ENCODE measurements at places on chromosomes 11 and 22.

DNA sequence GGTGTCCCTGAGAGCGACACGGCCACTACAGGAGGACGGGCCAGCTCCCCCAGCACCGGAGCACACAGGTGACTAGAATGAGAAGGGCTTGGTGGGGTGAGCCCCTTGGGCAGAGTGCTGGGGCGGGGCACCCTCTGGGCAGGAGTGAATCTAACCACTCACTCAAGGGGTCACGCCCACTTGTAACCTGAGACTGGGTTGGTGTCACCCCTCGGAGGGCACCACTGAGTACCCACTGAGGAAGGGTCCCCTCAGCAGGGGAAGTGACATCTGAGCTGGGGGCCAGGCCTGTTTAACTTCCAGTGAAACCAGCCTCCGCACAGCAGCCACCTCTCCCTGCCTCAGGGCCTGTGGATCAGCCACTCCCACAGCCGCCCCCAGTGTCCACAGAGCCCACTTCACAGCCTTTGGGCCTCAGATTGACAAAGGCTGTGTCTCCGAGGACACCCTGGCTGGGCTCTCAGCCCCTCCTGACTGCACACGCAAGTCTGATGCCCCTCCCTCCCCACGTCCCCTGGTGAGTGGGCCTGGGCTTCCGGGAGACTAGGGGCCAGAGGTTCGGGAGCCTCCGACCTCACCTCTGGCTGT lies 5.6 kb downstream of the GATD1 start:
- H3K27me3 ChIP-seq: no peaks in the 10 kb centered on the region
- no peak overlapping the region for H3K27ac ChIP-seq
- H3K36me3 ChIP-seq: peaks cover 5% of the 10 kb centered on the region
- DNase-seq: peak; percentile 53
- H3K4me1 ChIP-seq: no peaks in the 10 kb centered on the region
- no peak overlapping the region for H3K4me3 ChIP-seq

DNA sequence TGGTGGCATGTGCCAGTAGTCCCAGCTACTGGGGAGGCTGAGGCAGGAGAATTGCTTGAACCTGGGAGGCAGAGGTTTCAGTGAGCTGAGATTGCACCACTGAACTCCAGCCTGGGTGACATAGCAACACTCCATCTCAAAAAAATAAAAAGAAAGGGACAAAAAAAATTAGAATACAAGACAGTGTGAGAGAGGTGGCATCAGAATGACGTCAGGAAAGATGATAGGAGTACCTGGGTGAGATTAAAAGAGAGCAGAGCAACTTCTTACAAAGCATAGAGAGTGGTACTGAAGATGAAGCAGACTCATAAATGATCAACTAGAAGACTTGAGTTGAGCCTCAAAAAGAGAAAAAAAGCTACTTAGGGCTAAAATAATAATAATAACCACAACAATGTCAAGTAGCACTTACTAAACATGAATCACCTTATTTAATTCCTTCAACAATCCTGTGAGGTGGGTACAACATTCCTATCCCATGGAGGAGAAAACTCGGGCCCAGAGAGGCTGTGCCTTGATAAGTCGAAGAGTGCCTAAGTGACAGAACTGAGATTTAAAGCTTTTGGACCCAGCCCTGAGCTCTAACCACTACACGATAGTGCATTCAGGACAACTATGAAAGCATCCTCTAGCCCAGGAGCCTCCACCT lies 5.2 kb upstream of the SLN start:
- no peaks in the 10 kb centered on the region for H3K4me1 ChIP-seq
- H3K36me3 ChIP-seq: no peaks in the 10 kb centered on the region
- H3K27ac ChIP-seq: no peak overlapping the region
- no peak overlapping the region for H3K4me3 ChIP-seq

GRCh38 chr11:103662880-103663279 lies 373.6 kb upstream of the DDI1 start:
- H3K27ac ChIP-seq: no peak overlapping the region
- H3K36me3 ChIP-seq: no peaks in the 10 kb centered on the region
- H3K27me3 ChIP-seq: no peaks in the 10 kb centered on the region
- no peak overlapping the region for H3K4me3 ChIP-seq
- DNase-seq: no peak

GRCh38 chr22:40857309-40857855 lies 434 bp downstream of the XPNPEP3 start:
- H3K27me3 ChIP-seq: no peaks in the 10 kb centered on the region
- peaks cover 21% of the 10 kb centered on the region for H3K36me3 ChIP-seq
- no peak for DNase-seq
- H3K27ac ChIP-seq: peak overlapping the region; percentile 97
- H3K4me1 ChIP-seq: peaks cover 2% of the 10 kb centered on the region

GRCh38 chr11:95595541-95595940 lies 194.0 kb downstream of the FAM76B start:
- no peaks in the 10 kb centered on the region for H3K36me3 ChIP-seq
- no peak overlapping the region for H3K27ac ChIP-seq
- DNase-seq: no peak
- H3K27me3 ChIP-seq: no peaks in the 10 kb centered on the region
- H3K4me1 ChIP-seq: no peaks in the 10 kb centered on the region

DNA sequence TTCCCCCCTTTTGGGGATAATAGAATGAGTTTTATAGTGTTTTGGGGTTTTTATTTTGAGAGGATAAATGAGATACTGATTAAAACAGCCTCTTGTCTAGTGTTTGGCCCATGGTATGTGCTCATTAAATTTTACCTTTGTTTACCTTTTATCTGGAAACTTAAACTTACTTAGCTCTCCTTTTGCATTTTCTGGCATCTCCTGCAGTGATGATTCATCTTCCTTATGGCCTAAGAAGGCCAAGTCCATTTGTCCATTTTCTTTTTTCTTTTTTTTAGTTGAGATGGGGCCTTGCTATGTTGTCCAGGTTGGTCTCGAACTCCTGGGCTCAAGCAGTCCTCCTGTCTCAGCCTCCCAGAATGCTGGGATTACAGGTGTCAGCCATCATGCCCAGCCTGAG lies 156.3 kb downstream of the COMMD9 start:
- H3K36me3 ChIP-seq: peaks cover 13% of the 10 kb centered on the region
- H3K4me3 ChIP-seq: no peak overlapping the region
- peaks cover 3% of the 10 kb centered on the region for H3K4me1 ChIP-seq

GRCh38 chr11:133893381-133893780 lies 48.1 kb upstream of the SPATA19 start:
- H3K27me3 ChIP-seq: no peaks in the 10 kb centered on the region
- peak; percentile 17 for DNase-seq
- no peak overlapping the region for H3K4me3 ChIP-seq

GRCh38 chr11:6618117-6619003 lies 862 bp downstream of the TPP1 start:
- H3K27ac ChIP-seq: no peak overlapping the region
- no peaks in the 10 kb centered on the region for H3K4me1 ChIP-seq
- no peaks in the 10 kb centered on the region for H3K27me3 ChIP-seq

Data from H9 (cell line).